EL (cell line): ENCODE measurements at places on chromosomes 3 and 15.

DNA sequence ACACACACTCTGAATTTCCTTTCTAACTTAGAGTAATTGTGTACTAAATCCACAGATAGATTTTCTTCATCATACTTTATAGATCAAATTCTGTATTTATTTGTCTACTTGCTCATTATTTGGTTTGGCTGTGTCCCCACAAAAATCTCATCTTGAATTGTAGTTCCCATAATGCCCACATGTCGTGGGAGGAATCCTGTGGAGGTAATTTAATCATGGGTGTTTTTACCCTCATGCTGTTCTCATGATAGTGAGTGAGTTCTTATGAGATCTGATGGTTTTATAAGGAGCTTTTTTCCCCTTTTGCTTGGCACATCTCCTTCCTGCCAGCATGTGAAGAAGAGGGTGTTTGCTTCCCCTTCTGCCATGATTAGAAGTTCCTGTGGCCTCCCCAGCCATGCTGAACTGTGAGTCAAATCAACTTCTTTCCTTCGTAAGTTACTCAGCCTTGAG, 198.3 kb upstream of the TGFBR2 start:
- DNase-seq, result no peak

DNA sequence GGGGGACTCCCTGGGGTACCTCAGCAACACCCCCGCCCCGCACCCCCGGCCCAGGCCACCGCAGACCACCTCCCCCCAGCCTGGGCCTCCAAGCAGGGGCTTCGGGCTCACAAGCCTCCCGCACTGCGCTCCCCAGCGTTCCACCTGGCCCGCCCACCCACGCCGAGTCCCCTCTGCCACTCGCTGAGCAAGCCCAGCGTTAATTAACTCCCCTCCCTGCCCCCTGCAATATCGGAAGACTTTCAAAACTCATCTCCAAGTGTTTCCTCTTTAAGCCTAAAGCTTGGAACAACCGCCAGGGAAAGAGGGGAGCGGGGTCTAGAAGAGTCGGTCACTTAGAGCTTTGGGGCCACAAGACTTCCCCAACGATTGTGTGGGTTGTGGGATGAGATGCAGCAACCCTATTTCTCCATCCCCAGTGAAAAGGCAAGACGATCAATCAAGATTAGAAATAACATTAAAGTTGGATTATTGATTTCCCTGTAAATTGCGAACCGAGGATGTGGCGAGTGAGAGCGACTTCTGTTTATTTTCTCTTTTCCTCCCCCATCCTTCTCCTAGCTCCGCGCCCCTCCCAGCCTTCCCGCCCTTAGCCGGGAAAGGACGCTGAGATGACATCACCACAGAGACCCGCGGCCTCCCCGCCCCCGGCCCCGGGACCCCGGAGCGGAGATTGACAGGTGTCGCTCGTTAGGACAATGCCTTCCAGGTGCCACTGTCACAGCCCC, 30.2 kb downstream of the NR2F2 start:
- no peak for DNase-seq

- DNase-seq, result no peak
These were observed 2.1 kb downstream of the ACVR2B start for GRCh38 chr3:38455639-38456430.

- no peak for DNase-seq
These were observed 5.9 kb upstream of the STRA6 start for GRCh38 chr15:74208496-74208895.

- DNase-seq, result no peak
These were observed 22.5 kb upstream of the BNIP2 start for GRCh38 chr15:59711451-59712243.

GRCh38 chr3:99505200-99505599, 133.2 kb upstream of the COL8A1 start:
- peak; percentile 17 for DNase-seq

GRCh38 chr3:149941186-149941585, 29.5 kb downstream of the PFN2 start:
- peak; percentile 25 for DNase-seq

GRCh38 chr3:107599772-107600145, 77.0 kb downstream of the BBX start:
- DNase-seq, result no peak

- no peak for DNase-seq
These were observed 527.9 kb upstream of the MDFIC2 start for GRCh38 chr3:70840106-70840870.

DNA sequence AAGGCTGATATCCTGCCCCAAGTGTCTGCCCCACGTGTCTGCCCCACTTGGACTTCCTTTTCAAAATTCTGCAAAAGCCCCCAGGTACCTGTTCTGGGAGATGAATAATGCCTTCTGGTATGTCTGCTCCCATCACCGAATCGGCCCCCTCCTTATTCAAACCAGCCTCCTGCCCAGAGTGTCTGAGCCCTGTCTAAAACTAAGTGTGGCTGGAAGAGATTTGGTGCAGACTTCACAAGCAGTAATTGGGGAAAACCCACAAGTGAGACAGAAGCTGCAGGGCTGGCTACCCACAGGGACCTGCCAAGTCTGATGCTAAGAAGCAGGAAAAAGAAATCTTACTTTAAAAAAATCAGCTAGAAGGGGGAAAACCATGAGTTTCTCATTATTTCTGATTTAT, 85.1 kb downstream of the DUT start:
- DNase-seq, result no peak

DNA sequence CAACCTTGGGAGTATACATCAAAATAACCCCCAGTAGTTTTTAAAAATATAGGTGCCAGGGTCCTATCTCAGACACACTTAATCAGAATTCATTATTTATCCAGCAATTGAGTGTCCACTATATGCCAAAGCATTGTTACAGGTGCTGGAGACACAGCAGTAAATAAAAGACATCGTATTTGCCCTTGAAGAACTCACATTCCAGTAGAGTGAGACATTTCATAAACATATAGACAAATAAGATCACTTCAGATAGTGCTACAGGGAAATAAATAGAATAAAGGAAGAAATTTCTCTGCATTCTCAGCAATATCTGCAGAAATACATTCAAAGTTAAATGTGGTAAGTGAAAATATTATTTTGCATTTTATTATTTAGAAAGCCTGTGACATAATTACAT, 34.1 kb upstream of the ANKRD28 start:
- no peak for DNase-seq

DNA sequence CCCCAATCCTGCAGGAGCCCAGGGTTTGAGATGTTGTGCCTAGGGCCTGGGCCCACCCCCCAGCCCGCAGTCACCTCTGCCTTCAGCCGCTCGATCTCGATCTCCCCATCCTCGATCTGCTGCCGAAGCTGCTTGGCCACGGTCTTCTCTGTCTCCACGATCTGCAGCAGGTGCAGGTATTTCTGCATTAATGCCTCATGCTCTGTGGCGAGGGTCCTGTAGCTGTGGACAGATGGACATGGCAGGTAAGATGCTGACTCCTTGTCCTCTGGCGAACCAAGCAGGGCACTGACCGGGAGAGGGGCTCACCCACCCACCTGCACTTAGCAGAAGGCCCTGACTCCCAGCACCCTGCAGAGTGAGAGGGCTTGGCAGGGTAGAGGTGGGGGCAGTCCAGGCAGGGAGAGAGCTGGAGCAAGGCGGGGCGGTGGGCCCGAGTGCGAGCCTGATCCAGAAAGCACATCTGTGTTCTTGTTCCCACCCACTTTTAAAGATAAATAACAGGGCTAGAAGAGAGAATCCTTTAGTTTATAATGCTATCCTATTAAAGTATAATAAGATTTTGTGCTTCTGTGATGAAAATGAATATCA, 32.2 kb downstream of the RASGRF1 start:
- DNase-seq, result no peak

DNA sequence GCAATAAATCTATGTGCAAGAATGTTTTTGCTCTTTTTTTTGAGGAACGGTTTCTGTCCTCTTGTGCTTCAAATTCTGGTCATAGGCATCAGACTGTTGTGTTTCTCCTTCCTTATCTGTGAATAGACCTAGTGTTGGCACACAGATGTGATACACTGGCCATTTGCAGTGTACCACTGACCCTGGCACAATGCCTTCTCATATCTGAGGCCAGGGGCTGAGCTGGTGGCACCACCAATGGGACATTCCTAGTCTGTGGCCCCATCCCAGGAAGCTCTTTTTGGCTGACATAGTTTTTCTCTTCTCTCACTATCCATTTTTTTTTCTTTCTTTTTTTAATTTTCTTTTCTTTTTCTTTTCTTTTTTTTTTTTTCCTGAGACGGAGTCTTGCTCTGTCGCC, 40.4 kb downstream of the SH3GL3 start:
- DNase-seq, result no peak

- DNase-seq, result no peak
These were observed 29.1 kb downstream of the SCG5 start for GRCh38 chr15:32670623-32671022.

- peak; percentile 91 for DNase-seq
These were observed 5.3 kb downstream of the CCDC80 start for GRCh38 chr3:112635674-112636073.

DNA sequence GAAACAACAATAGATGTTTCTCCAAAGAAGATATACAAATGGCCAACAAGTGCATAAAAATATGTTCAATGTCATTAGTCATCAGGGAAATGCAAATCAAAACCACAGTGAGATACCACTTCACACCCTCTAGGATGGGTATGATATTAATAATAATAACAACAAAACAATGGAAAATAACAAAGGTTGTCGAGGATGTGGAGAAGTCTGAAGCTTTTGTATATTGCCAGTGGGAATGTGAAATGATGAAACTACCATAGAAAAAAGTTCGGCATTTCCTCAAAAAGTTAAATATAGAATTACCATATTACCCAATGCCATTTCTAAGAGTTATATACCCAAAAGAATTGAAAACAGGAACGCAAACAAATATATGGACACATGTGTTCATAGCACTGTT, 10.8 kb downstream of the BHLHE40 start:
- no peak for DNase-seq

- DNase-seq, result peak; percentile 58
These were observed 35.1 kb downstream of the CCDC54 start for GRCh38 chr3:107412376-107412775.

DNA sequence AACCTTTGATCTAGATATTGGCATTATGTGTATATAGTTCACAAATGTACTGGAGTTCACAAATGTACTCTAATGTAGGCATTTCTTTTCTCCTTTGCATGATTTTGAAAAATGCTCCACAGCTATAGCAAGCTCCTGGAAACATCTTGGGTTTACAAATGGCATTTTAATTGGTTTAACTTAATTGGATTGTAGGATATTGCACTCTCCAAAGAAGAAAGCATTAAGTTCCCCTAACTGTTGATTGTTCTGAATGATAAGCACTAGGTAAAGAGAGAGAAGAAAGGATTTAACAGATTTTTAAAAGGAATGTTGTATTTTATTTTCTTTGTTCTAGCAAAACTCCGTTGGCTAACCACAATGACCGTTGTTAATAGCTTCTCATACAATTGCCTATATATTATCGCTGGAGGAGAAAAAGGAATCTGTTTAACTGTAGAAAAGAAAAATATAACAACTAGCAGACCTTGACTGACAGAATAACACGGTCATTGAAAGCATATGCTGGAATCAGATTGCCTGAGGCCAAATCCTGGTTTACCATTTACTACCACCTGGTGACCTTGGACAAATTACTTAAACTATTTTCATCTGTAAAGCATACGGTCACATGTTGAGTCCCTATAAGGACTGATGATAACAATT, 170.8 kb downstream of the PEX5L start:
- no peak for DNase-seq
